ENCODE measurements at places on chromosomes 4 and X. TPM values are rescaled to one million over a fixed set of nuclear protein-coding genes. Genes with fewer than 3 reads are reported as not detected.

RTL3 gene
- polyA plus RNA-seq = not detected

RRH gene
- not detected for polyA plus RNA-seq

SPANXN4 gene
- polyA plus RNA-seq = not detected

PRSS12 gene
- not detected for polyA plus RNA-seq

NPY5R gene
- polyA plus RNA-seq = not detected

FAAH2 gene
- 2.4 TPM for polyA plus RNA-seq

RTL9 gene
- polyA plus RNA-seq = not detected

All from naive thymus-derived CD8-positive, alpha-beta T cell (primary cell).